Activated CD8-positive, alpha-beta memory T cell treated with anti-CD3 and anti-CD28 coated beads for 36 hours (primary cell): ENCODE measurements at places on chromosomes 5 and 9. TPM values are rescaled to one million over a fixed set of nuclear protein-coding genes. Genes with fewer than 3 reads are reported as not detected.

The C7 gene
- total RNA-seq, result not detected

The OR1J2 gene
- not detected for total RNA-seq

The IFNA13 gene
- total RNA-seq, result not detected

The NR3C1 gene
- total RNA-seq, result 49.5 TPM
